ENCODE measurements at places on chromosomes 6 and 20.
A peak's percentile ranks its signal among the peaks of the same experiment; 100 is the strongest.

DNA sequence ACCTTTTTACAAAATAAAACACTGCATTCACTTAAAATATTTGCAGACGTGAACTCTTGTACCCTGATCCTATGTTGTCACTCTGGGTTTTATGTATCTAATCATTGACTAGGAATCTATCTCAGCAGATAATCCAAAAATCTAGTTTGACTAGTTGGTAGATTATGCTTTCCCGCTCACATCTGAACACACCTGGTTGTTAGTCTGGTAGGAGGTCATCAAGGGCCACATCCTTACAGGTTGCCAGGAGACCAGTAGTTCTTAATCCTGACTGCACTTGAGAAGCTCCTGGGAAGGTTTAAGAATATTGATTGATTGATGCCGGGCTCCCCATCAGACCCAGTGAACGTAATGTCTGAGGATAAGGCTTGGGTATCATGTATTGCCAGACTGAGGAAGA lies 104.4 kb downstream of the MTHFD1L start:
- DNase-seq: no peak

- DNase-seq: no peak
These were observed 16.1 kb downstream of the DOK5 start for GRCh38 chr20:54491506-54491905.

DNA sequence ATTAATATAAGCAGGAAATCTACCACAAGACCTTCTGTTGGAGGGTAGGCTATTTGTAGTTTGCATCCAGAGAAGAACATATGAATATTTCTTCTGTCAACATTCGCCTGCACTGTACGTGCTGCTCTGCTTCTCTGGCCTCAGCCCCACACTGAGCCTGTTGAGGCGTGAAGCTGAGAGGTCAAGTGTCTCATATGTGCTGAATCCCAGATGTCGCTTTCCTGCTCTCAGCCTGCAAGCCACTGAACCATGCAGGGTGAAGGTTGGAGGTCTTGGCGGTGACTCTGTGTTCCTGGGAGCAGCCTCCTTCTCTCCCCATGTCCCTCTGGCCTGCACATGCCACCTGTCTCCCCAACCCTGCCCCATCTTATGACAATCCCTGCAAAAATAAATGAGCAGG lies 83.6 kb downstream of the TMEM170B start:
- DNase-seq: no peak

DNA sequence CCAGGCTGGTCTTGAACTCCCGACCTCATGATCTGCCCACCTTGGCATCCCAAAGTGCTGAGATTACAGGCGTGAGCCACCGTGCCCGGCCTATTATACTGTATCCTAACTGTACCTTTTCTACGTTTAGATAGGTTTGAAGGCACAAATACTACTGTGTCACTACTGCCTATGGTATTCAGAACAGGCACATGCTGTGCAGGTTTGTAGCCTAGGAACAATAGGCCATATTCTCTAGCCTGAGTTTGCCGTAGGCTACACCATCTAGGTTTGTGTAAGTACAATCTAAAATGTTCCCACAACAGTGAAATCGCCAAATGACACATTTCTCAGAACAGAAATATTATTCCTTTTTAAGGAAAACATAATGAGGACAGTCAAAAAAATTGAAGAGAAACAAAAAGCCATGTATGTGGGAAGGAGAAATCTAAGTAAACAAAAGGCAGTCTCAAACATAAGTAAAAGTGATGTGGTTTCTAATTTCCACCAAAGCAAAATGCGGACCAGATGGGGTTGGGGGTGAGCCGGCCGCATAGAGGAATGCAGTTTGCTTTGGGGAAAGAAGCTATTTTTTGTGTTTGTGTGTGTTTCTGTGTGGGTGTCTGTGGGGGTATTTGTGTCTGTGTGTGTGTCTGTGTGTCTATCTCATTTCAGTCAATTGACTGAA lies 192.6 kb upstream of the SALL4 start:
- no peak for DNase-seq

- DNase-seq: no peak
These were observed 30.9 kb upstream of the ENPP5 start for GRCh38 chr6:46201702-46202101.

DNA sequence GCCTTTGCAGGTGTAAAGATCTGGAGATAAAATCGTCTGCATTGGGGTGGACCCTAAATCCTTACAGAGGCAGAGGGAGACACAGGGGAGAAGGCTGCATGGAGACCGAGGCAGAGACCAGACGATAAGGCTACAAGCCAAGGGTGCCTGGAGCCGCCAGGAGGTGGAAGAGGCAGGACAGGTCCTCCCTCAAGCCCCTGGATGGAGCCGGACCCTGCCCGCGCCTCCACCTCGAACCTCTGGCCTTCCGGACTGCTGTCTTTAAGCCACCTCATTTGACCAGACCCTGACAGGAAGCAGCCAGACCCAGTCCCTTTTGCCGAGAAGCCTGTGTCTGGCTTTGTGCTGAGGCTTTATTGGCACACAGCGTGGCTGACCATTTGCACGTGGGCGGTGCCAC lies 183.8 kb downstream of the TAF4 start:
- no peak for DNase-seq

- no peak for DNase-seq
These were observed 579.5 kb upstream of the HTR1E start for GRCh38 chr6:86357877-86358276.

- DNase-seq: no peak
These were observed 932 bp downstream of the PACRG start for GRCh38 chr6:162728706-162729105.

DNA sequence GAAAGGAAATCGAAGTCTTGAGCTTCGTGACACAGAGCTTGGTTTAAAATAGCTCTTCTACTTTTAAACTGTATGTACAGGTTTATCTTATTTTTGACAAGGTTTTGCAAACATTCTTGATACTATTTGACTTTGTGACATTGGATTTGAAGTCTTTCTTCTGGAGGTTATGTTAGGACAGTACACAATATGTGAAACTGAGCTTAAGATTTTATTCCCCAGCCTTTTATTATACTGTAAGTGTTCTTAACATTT lies 95.2 kb upstream of the BTBD3 start:
- DNase-seq: no peak

GRCh38 chr6:42300701-42301100 lies 83.0 kb upstream of the MRPS10 start:
- DNase-seq: no peak

DNA sequence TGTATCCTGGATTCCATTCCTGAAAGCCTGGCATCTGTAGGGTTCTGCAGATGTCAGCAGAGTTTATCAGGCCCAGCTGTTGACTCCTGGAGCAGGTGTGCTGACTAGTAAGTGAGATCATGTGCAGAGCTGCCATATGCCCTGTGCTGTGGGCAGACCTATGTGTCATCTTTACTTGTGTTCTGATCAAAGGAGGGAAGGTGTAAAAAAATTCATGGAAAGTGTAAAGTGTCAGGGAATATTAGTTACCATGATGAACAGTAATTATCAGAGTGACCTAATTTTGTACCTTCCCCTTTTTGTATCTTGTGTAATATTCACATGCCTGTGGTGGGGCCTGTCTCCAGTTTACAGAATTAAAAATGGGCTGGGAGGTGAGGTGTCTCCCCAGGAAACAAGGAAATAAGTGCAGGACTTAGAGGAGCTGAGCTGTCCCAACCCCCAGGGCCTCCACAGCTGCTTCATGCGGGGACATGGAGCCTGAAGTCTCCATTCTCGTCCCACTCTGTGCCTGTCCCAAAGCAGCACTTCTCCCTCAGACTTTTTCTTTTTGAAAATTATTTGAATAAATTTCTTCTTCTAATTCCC lies 148.2 kb upstream of the GGTLC1 start:
- no peak for DNase-seq

- DNase-seq: peak; percentile 46
These were observed at the start of gene POPDC3 for GRCh38 chr6:105179244-105180065. Gene POPDC3, minus strand, starts transcription at chr6:105180014. Its CDS starts 18,105 bp downstream, at chr6:105161909.

- DNase-seq: no peak
These were observed 51.0 kb upstream of the CEP162 start for GRCh38 chr6:84278321-84278998.

DNA sequence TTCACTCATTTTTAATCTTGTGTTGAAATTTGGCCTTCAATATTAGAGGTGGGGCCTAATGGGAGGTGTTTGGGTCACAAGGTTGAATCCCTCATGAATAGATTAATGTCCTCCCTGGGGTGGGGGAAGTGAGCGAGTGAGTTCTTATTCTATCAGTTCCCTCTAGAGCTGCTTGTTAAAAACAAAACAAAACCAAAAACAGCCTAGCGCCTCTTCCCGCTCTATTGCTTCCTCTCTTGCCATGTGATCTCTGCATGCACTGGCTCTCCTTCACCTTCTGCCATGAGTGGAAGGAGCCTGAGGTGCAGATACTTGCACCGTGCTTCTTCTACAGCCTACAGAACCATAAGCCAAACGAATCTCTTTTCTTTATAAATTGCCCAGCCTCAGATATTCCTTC lies 89.6 kb upstream of the SLC35F1 start:
- DNase-seq: no peak

DNA sequence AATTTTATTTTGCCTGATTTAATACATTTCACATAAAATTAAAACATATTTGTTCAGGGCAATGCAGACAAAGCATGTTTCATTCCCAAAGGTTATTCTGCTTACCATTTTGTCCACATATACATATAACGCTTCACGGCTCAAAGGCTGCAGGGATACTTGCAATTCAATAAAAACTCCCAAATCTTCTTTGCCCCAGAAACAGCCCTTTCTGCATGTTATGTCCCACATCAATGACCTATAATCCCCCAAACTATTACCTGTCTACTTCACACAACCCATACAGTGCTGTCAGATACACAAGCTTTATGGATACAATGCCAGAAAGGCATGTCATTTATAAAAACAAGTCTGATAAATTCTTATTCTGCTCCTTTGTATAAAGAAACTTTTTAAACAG lies 20.2 kb downstream of the SNX5 start:
- DNase-seq: no peak

GRCh38 chr6:72414657-72415056 lies 207.2 kb upstream of the KCNQ5 start:
- no peak for DNase-seq

GRCh38 chr20:2086177-2086979 lies 15.2 kb upstream of the STK35 start:
- DNase-seq: no peak

DNA sequence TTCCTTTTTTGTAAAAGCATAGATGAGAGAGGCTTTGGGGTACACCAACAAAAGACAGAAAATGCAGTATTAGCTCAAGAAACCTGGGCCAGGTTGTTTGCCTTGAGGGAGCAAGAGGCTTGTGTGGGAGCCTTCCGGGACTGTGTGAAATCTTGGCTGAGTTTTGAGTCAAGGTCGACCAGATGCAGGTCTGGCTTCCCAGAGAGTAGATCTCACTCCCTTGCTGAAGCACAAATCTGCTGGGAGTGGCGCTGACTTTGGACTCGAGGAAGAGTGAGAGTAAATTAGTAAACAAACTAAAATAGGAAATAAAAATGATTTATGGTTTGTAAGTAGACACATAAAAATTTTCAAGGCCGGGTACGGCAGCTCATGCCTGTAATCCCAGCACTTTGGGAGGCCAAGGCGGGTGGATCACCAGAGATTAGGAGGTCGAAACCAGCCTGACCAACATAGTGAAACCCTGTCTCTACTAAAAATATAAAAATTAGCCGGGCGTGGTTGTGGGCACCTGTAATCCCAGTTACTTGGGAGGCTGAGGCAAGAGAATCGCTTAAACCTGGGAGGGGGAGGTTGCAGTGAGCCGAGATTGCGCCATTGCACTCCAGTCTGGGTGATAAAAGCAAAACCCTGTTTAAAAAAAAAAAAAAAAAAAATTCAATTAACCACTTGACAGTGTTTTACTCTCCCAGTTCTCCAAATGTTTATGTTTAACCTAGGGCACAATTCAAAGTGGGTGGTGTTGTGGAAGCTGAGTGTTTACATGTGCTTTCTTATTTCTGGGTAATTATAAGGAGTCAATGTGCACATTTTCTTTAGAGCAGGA lies 27.7 kb upstream of the EDN1 start:
- DNase-seq: no peak

- DNase-seq: no peak
These were observed 1.0 kb upstream of the VGLL2 start for GRCh38 chr6:117264369-117264691.

- no peak for DNase-seq
These were observed 42.0 kb downstream of the JARID2 start for GRCh38 chr6:15287670-15288375.

GRCh38 chr20:48210111-48211027 lies 425.1 kb upstream of the SULF2 start:
- DNase-seq: no peak

- no peak for DNase-seq
These were observed 181.2 kb upstream of the JAG1 start for GRCh38 chr20:10854976-10855375.

DNA sequence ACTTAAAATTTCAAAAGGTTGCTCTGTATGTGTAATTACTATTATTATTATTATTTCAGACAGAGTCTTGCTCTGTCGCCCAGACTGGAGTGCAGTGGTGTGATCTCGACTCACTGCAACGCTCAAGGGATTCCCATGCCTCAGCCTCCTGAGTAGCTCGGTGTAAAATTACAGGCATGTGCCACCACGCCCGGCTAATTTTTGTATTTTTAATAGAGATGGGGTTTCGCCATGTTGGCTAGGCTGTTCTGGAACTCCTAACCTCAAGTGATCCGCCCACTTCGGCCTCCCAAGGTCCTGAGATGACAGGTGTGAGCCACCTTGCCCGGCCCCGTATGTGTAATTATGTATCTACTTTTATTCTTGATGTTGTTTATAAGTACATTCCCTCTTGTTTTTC lies 65.3 kb upstream of the ZNF217 start:
- DNase-seq: no peak

DNA sequence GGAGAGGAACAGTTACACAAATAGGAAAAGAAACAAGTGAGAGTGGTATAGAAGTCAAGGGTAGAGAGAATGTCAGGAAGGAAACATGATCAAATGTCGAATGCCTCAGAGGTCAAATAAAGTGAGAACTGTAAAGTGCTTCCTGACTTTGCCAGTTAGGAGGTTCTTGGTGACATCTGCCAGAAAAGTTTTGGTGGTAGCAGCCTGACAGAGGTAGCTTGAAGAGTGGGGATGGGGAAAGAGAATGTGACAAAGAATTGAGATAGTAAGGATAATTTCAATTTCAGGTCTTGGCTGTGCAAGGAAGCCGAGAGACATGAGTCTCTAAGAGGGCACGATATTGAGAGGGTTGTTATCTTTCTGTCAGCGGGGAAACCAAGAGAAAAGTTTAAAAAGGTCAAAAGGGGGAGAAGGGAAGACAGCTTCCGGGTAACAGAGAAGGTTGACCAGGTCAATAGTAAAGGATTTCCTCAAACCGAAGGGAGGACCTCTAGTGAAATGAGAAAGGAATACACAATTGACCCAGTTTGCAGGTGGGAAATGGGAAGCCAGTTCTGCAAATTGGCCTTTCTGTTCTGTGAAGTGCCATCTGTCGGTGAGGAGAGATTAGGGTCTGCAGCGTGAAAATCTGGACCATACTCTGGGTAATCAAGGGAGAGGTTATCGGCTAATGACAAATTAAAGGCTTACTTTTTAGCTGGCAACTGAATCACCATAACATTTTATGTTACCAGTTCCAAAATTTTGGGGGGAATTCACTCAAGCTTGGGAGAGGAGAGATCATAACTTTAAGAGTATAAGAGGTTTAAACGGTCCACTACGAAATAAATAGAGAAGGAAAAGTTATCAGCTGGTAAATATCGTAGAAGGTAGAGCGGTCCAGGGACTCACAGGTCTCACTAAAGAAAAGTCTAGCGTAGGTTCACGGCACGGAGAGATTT lies 973 bp upstream of the BRD2 start:
- peak; percentile 25 for DNase-seq

- DNase-seq: no peak
These were observed 703.6 kb upstream of the SLC35B3 start for GRCh38 chr6:9138936-9139335.

GRCh38 chr6:156720691-156721685 lies 56.2 kb upstream of the ARID1B start:
- DNase-seq: peak; percentile 4

All from endothelial cell (in vitro differentiated cells).